Frontal cortex (tissue), 4 donors: ENCODE measurements at places on chromosomes 11 and 22. TPM values are rescaled to one million over a fixed set of nuclear protein-coding genes. Genes with fewer than 3 reads are reported as not detected.

Gene ARFIP2
- total RNA-seq, result 25.3 TPM

Gene VWCE
- total RNA-seq, result 2.0 TPM

Gene DKK3
- 225 TPM for total RNA-seq

Gene CECR2
- 2.9 TPM for total RNA-seq

Gene OR52A1
- total RNA-seq, result under 0.01 TPM

Gene POLR2F
- total RNA-seq, result 26.9 TPM

Gene TMEM191C
- 2.4 TPM for total RNA-seq

Gene CFAP300
- total RNA-seq, result 2.0 TPM

Gene OR51B5
- 0.82 TPM for total RNA-seq

Gene PRRG4
- total RNA-seq, result under 0.01 TPM

Gene RBFOX2
- 390 TPM for total RNA-seq

Gene MTMR3
- 66.0 TPM for total RNA-seq

Gene ASPHD2
- 14.3 TPM for total RNA-seq

Gene TMEM86A
- 4.9 TPM for total RNA-seq

Gene MMP20
- total RNA-seq, result not detected

Gene DNAJB13
- not detected for total RNA-seq

Gene ANKK1
- total RNA-seq, result not detected

Gene OSBP2
- 19.2 TPM for total RNA-seq

Gene MRGPRF
- total RNA-seq, result 1.2 TPM

Gene SHANK2
- total RNA-seq, result 24.5 TPM

Gene GNG3
- 20.0 TPM for total RNA-seq

Gene SNX32
- 6.1 TPM for total RNA-seq

Gene OVCH2
- not detected for total RNA-seq

Gene CCDC116
- total RNA-seq, result not detected

Gene TRABD
- 4.9 TPM for total RNA-seq

Gene DCDC1
- 2.4 TPM for total RNA-seq

Gene PAMR1
- total RNA-seq, result 2.0 TPM

Gene GP1BB
- total RNA-seq, result 24.1 TPM

Gene SCN4B
- total RNA-seq, result 5.7 TPM

Gene RAB38
- under 0.01 TPM for total RNA-seq

Gene ANO3
- 4.1 TPM for total RNA-seq

Gene SMIM35
- not detected for total RNA-seq

Gene BLID
- total RNA-seq, result 1.2 TPM

Gene CARD18
- not detected for total RNA-seq

Gene PHETA2
- 4.5 TPM for total RNA-seq

Gene SLC37A2
- total RNA-seq, result 1.2 TPM

Gene LINC01488
- total RNA-seq, result not detected

Gene GSTT2
- total RNA-seq, result 0.41 TPM

Gene CLDN5
- 84.8 TPM for total RNA-seq

Gene NXPE1
- not detected for total RNA-seq

Gene HYLS1
- total RNA-seq, result 13.9 TPM

Gene SMCO4
- 2.9 TPM for total RNA-seq

Gene P2RY6
- under 0.01 TPM for total RNA-seq

Gene TMPRSS4
- not detected for total RNA-seq

Gene H19
- total RNA-seq, result 9.8 TPM

Gene OR52E8
- total RNA-seq, result not detected

Gene GNAZ
- 183 TPM for total RNA-seq

Gene KCNK7
- not detected for total RNA-seq

Gene PHF5A
- total RNA-seq, result 53.0 TPM

Gene SOX10
- total RNA-seq, result 1.6 TPM

Gene HORMAD2
- 0.41 TPM for total RNA-seq

Gene NOX4
- total RNA-seq, result 11.8 TPM

Gene RFPL3
- total RNA-seq, result not detected

Gene FGF19
- not detected for total RNA-seq

Gene SLC7A4
- 2.0 TPM for total RNA-seq

Gene HOATZ
- total RNA-seq, result not detected

Gene SELENOM
- total RNA-seq, result 11.8 TPM

Gene PAX6
- total RNA-seq, result 11.4 TPM
